ENCODE measurements at places on chromosomes 7 and 10.

- peak; percentile 48 for DNase-seq
Observed at GRCh38 chr7:47407136-47407535, 174.8 kb downstream of the TNS3 start.

- DNase-seq = no peak
Observed at GRCh38 chr10:101693651-101693977, 1.4 kb downstream of the FBXW4 start.

DNA sequence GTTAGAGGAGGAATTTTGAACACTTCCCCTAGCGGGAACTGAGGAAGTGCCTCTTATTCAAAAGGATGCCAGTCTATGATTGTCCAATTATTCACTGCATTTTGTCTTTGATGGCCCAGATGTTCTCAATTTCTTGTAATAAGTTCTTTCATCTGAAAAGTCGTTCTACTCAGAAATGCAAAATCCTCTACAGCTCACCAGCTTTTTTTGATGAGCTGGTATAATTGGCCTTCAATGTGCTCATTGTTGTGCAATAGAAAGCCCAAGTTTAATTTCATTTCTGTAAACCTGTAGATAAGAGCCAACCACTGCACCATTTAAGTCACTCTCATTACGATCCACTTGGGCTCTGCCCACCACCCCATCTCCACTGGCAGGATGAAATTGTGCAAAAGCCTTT, 978.7 kb upstream of the AUTS2 start:
- DNase-seq = no peak

GRCh38 chr10:112394475-112394875, 20.6 kb downstream of the ACSL5 start:
- DNase-seq = no peak

DNA sequence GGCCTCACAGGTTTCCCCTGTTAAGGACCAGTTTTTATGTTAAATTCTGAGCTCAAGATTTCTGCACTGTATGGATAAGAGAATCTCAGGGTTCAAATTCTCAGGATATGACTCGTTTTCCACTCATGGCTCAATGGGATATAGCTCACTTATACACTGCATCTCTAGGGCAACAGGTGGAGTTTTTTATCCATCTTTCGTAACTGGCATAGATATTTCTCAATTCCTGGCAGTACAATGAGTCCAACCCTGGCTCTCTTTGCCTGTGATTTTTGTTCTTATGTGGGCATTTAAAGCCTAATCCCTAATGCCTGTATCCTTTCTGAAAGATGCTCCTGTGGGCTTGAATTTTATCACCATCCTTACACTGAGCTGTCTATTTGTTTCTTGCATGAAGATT, 7.6 kb downstream of the CCDC172 start:
- DNase-seq = no peak

DNA sequence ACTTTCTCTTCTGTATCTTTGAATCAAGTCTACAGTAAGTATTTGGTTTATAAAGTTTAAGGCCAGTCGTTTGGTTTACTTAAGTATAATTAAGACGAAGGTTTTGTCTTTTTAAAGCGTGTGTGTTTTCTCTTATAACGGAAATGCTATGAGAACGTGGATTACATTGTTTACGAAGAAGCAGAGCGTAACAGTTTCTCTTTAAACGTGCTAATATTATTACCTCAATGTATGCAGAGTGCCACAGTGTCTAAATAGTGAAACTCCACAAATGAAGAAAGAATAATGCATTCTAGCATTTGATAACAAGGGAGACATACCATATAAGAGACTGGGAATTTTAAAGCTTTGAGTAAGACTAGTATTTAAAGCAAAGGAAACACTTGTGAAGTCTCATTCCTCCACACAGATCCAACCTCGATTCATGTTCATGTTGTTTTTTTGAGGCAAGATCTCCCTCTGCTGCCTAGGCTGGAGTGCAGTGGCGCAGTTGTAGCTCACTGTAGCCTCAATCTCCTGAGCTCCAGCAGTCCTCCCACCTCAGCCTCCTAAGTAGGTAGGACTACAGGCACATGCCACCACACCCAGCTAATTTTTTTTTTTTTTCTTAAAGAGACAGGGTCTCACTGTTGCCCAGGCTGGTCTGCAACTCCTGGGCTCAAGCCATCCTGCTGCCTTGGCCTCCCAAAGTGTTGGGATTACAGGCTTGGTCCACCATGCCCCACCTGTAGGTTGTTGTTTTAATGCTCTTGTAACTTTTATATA, 75.1 kb downstream of the ANKRD61 start:
- DNase-seq = no peak
